ENCODE measurements at places on chromosomes 2 and 18. TPM values are rescaled to one million over a fixed set of nuclear protein-coding genes. Genes with fewer than 3 reads are reported as not detected.

TANK gene
- total RNA-seq: 130 TPM

GAREM2 gene
- 3.1 TPM for total RNA-seq

KCNG3 gene
- not detected for total RNA-seq

GLS gene
- total RNA-seq: 255 TPM

LRRTM1 gene
- total RNA-seq: not detected

MRPL44 gene
- 29.9 TPM for total RNA-seq

LIMS1 gene
- 34.8 TPM for total RNA-seq

DNA sequence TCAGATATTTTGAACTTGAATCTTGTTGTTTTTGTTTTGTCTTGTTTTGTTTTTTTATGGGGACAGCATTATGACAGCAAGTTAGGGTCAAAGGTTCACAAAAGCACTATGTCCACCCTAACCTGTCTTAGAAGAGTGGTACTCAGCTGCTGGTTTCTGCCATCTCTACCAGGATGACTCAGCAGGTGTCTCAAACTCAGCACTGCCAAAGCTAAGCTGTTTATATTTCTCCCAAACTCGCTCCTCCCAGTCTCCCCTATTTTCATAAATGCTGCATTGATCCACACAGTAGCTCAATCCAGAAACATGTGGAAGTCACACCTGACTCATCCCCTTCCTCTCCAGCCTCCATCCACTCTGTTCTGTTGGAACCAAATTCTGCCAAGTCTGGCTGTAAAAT lies 134.9 kb downstream of the ZBTB7C start:
- DNase-seq: no peak

DNA sequence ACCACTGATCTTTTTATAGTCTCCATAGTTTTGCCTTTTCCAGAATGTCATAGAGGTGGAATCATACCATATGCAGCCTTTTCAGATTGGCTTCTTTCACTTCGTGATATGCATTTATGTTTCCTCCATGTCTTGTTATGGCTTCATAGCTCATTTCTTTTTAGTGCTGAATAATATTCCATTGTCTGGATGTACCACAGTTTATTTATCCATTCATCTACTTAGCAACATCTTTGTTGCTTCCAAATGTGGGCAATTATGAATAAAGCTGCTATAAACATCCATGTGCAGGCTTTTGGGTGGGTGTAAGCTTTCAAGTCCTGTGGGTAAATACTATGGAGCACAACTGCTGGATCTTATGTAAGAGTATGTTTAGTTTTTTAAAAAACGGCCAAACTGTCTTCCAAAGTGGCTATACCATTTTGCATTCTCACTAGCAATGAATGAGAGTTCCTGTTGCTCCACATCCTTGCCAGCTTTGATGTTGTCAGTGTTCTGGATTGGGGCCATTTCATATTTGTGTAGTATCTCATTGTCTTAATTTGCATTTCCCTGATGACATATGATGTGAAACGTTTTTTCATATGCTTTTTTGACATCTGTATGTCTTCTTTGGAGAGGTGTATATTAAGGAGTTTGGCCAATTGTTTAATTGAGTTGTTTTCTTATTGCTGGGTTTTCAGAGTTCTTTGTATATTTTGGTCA lies 20.6 kb downstream of the STPG4 start:
- no peak for DNase-seq

Data from activated B cell treated with CpG ODN at 0.5 μM for 24 hours (primary cell).